Central memory CD4-positive, alpha-beta T cell (primary cell): ENCODE measurements at places on chromosomes 2 and 18.

DNA sequence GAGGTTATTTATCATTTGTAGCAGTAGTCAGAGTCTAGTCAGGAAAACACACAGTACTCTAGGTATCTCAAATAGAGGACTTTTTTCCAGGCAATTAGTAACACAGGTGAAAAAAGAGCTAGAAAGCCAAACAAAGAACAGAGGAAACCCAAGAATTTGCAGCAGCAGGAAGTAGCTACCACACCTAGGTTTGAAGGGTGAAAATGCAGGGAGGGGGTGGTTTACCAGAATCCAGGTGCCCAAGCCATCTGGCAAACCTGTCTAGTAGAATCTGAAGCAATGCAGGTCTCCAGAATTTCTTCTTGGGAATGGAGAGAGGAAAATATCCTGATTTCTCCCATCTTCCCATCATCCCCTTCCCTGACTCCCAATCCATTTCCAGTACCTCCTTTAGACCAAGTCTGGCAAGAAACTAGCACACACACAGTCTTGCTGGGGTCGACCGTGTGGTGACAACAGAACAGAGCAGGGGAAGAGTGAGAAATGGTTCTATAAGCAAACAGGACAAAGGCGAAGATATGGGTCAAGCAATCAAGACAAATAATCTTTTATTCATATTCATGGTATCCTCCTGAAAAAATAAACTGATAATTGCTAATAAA lies 231.9 kb upstream of the MMADHC start:
- DNase-seq: no peak

GRCh38 chr18:49856496-49856895 lies 43.2 kb upstream of the ACAA2 start:
- DNase-seq: no peak

DNA sequence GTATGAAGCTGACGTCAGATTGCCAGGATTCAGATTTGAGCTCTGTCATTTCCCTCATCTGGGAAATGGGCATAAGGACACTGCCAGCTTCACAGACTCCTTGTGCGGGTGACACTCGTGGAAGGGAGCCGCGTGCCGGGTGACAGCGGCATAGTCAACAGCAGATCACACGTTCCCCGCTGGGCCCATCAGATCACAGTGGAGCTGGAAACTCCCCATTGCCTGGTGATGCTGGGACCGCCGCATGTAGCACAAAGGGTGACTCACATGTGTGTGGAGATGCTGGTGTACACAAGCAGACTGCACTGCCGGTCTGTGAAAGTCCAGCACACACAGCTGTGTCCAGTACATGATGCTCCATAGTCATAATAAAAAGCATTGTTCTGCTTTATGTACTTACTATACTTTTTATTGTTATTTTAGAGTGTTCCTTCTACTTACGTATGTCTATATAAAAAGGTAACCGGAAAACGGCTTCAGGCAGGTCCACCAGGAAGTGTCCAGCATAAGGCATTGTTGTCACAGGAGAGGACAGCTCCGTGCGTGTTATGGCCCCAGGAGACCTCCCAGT lies 31.8 kb downstream of the SALL3 start:
- DNase-seq: peak; percentile 15

- no peak for DNase-seq
Measured at GRCh38 chr18:68699043-68699442, 15.9 kb downstream of the TMX3 start.

GRCh38 chr2:20931346-20931745 lies 108.4 kb upstream of the LDAH start:
- no peak for DNase-seq

GRCh38 chr2:217585362-217585761 lies 417.4 kb downstream of the TNS1 start:
- DNase-seq: no peak

GRCh38 chr18:1544016-1544415 lies 639.3 kb downstream of the ADCYAP1 start:
- no peak for DNase-seq

- no peak for DNase-seq
Measured at GRCh38 chr2:231009236-231009919, 13.5 kb downstream of the SPATA3 start.

DNA sequence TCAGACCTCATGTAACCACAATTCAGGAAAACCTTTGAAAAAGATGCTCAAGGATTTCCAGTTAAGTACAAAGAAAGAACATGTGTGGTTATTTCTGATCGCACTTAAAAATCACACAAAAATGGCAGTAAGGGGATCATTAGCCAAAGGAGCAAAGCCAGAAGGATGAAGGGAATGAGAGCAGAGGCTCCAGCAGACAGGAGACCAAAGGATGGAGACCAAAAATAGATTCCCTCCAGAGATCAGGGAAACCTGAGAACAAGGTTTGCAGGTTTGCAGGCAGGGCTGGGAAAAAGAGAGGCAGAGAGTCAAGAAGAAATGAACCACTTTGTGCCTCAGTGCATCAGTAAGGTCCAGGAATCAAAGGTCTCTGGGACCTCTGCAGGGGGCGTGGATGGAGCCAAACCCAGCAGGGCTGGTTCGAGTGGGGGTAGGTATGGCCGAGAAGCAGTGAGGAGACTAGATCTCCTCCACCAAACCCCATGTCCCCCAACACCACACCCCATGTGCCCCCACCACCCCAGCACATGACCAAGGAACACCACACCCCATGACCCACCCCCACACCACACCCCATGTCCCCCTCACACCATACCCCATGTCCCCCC lies 98.5 kb upstream of the GPC1 start:
- no peak for DNase-seq

DNA sequence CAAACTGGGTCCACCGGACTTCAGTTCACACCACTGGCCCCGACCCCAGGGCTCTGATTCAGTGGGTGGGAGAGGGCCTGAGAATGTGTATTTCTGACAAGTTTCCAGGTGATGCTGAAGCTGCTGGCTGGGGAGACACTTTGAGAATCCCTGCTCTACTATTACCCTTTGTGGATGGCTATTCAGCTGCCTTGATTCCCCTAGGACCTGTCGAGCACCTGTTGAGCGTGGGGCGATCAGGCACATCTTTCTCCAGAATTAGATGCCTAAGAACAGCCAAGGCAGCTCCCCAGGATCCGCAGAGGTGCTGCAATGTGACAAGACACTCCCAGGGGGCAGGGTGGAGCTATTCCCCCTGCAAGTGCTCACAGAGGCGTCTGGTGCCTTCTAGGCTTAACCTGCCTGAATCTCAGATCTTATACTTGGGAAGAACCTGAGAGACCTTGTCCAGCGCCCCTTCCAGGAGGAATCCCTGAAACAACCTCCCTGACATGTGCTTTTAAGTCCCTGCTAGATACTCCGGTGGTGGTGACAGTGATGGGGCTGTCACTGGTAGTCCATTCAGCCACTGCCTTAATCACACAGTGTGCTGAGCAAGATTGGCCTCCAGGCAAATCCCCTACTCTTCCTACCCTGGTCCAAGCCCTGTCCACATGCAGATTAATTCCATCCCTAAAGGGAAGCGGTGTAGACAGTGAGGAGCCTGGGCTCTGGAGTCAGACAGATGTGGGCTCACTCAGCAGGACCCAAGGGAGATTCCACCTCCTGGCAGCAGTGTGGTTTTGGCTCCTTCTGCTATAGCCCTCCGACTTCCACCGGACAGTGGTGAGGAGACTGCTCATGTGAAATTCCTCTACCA lies 43.4 kb upstream of the OTOF start:
- DNase-seq: no peak

DNA sequence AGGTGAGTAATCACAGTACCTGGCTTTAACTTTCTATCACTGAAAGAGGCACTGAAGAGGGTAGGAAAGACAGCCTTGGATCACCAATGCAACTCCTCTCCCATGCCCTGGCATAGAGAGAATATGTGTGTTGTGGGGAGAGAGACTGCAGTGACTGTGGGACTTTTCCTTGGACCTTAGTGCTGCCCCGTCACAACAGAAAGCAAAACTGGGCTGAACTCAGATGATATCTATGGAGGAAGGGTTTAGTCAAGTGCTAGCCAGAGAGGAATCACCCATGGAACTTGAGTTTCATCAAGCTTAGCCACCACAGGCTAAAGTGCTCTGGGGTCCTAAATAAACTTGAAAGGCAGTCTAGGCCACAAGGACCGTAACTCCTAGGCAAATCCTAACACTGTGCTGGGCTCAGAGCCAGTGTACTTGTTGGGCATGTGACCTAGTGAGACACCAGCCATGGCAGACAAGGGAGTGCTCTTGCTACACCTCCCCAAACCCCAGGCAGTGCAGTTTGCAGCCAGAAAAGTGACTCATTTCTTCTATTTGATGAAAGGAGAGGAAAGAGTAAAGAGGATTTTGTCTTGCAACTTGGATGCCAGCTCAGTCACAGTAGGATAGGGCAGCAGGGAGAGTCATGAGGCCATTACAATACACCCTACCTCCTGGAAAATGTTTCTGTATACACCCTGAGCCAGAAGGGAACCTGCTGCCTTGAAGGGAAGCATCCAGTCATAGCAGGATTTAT lies 105.8 kb upstream of the SPOPL start:
- DNase-seq: no peak

DNA sequence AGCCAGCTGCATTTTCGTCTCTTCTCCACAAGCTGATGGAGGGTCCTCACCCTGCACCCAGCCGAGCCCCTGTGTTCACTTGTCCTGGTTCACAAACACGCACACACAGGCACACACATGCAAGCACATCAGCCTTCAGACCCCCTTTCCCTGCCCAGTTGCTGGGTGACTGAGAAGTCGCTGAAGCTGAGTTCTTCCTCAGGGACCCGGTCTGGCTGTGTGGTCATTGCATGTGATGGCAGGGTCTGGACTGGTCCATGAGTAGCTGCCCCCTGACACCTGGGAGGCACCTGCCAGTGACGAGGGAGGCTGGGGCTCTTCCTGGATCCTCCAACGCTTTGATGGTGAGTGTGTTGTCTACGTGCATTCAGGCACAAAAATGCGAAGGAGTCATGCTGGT lies 546.1 kb upstream of the SALL3 start:
- no peak for DNase-seq

- no peak for DNase-seq
Measured at GRCh38 chr2:136195226-136195625, 77.3 kb upstream of the CXCR4 start.

DNA sequence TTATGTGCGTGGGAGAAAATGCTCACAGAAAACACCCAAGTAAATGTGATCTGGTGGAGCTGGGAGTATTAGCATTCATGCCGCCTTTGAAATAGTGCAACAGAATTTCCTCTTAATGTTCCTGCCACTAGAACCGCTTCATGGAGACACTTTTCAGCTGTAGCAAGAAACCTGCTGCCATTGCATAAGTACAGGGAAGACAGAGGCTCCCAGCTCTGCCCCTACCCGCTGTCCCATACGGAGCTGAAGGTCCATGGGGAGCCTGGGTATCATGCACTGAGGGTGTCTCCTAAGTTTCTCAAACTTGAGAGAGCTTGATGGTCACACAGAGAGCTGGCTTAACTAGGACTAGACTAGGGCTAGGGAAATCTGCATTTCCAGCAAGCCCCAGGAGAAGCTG lies 49.6 kb downstream of the CRIM1 start:
- DNase-seq: no peak

DNA sequence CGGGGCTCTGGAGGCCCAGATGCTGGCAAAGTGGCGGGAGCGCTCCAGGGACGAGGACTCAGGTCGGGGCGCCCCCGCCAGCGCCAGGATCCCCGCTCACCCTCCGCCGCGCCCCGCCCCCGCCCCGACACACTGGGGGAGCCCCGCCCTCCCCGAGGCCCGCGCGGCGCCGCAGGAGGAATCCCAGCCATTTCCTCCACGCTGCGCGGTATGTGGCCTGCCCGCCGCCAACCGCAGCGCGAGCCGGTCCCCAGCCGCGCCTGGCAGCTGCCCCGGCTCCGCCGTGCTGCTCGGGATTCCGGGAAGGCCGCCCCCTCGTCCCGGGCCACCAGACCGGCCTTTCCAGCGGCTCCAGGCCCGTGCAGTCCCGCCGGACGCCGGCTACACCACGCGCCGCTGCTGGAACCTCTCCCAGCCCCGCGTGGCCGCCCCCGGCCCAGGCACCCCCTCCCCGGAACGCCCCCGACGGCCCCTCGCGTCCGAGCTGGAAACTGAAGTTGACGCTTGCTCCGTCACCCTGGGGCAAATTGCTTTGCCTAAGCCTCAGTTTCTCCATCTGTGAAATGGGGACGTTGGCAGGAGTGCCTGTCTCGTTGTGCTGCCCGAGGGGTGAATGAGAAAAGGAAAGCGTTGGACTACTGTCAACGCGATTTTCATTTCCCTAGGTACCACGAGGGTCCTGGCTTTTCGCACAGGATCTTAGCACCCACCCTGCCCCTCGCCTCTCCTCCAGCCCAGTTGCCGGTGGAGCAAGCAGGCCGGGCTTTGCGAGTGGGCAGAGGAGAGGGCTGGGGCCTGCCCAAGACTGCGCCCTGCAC lies 53.6 kb downstream of the PKDCC start:
- DNase-seq: peak; percentile 72

DNA sequence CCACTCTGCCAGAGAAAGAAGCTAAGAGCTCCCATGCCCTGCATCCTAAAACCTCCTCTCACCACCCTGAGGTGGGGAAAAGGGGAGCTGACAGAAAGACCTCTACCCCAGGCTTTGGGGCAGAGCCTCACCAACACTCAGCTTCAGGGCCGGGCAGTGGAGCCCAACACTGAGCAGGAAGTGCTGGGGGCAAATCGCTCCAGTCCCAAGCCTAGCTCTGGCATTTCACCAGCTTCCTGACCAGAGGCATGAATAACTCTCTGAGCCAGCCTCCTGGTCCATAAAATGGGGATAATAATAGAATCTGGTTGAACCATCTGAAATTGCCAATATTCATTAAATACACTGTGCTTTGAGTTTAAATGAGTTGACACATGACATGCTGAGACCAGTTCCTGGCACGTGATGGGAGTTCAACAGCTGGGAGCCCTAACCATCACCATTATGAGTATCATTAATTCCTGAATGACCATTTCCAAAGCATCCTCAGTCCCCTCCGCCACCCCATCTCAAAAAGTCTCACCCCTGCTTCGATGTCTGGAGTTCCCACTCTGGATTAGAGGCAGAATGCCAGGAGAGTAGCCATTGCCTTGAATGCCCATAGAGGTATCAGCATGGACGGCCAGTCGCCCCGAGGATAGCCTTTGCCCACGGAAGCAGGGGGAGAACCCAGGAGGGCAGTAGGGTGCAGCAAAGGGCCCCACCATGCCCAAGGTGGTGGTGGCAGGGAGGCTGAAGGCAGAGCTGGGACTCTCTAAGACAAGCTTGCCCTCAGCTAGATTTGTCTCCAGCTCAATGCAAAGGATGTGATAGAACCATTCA lies 153.4 kb downstream of the TNS1 start:
- DNase-seq: no peak
